Effector memory CD4-positive, alpha-beta T cell (primary cell): ENCODE measurements at places on chromosomes 13 and 19.

DNA sequence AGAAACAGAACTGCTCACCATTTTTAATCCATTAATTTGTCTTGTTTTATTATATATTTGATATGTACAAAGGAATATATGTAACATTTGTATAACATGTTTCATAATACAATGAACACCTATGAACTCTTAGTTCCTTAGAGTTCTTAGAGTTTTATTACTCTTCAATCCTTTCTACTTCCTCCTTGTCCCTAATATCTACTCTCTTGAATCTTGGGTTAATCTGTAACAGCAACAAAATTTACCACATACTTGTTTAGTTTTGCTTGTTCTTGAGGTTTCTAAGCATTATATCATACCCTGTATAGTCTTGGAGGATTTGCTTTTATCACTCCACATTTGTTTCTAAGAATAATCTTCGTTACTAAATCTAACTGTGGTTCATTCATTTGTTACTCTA is 151.4 kb downstream of the PDS5B start:
- no peak for DNase-seq

GRCh38 chr19:55820037-55820436 is 11.8 kb downstream of the NLRP11 start:
- DNase-seq: no peak

DNA sequence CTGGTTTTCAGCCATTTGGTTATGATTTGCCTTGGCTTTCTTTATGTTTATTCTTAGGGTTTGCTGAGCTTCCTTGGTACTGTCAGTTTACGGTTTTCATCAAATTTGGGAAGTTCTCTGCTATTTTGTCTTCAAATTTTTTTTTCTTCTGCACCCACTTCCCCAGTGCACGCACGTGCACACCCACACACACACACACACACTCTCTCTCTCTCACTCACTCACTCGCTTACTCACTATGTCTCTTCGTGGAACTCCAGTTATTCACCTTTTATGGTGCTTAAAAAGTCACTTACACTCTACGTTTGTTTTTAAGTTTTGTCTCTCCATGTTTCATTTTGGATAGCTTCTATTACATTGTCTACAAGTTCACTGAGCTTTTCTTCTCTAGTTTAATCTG is 7.1 kb downstream of the AKAP11 start:
- DNase-seq: no peak

- DNase-seq: no peak
Observed at GRCh38 chr13:98171900-98172589, 5.0 kb downstream of the RNF113B start.

GRCh38 chr13:97018029-97018819 is 23.9 kb upstream of the OXGR1 start:
- DNase-seq: peak; percentile 8

DNA sequence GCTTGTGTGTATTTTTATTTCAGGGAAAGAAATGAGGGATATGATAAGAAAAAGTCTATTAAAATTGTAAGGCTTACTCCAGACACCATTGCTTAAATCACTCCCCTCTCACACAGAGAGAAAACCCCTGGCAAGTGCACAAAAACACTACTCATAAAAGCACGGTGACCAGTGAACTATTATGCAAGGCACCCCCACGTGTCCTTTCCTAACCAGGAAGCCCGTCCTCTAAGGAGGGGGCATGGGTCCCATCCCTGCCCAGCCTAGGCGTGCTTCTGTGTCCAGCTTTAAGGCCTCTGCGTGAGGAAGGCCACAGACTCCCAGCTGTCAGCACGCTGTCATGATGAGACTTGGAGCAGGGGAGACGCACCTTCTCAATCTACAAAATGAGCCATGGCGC is 83.5 kb downstream of the SLC7A1 start:
- no peak for DNase-seq

DNA sequence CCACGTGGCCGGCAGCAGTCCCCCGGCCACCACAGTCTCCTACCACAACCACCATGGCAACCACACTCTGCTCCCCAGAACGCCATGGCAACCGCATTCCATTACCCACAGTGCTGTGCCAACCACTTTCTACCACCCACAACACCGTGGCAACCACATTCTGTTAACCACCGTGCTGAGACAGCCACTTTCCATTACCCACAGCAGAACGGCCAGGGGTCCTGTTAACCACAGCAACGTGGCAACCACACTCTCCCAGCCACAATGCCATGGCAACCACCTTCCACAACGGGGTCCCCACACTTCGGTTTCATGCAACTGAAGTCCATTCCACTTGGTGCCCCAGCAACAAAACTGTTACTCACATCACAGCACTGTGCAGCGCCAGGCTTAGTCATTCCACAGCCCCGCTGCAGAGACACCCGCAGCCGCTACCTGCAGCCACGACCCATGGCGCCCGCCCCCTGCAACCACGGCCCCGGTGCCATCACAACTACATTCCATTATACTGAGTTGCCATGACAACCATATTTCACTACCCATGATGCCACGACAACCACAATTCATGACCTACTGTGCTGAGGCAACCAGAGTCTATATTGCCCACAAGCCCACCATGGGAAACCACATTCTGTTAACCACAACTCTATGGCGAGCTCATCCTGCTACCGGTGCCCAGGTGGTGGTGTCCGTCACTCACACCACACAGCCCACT is 10.0 kb downstream of the DPF1 start:
- no peak for DNase-seq

- DNase-seq: no peak
Observed at GRCh38 chr13:106599875-106600797, 32.2 kb upstream of the ARGLU1 start.

GRCh38 chr13:52706081-52706480 is 33.5 kb downstream of the CNMD start:
- no peak for DNase-seq

DNA sequence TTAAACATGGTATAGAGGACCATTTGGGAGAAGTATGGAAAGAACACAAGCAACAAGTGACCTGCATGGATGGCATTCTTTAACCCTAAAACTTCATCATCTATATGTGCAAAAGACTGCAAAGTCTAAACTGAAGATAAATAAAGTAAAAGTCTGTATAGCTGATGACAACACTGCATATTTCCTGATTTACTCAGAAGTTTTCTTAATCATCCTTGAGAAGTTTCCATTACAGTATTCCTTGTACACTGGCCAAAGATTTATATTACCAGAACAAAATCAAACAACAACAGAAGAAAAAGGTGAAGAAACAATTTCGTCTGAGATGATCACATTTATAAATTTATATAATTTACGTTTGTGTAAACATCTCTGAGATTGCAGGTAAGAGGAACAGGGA is 805.7 kb downstream of the PCDH9 start:
- no peak for DNase-seq

- DNase-seq: no peak
Observed at GRCh38 chr19:18160493-18160970, 7.6 kb downstream of the PIK3R2 start.

GRCh38 chr19:39247701-39248664 is 673 bp downstream of the IFNL4 start:
- DNase-seq: no peak

GRCh38 chr13:43232144-43232872 is 208.9 kb downstream of the DNAJC15 start:
- no peak for DNase-seq

GRCh38 chr13:26445092-26445491 is 112.4 kb upstream of the WASF3 start:
- no peak for DNase-seq

DNA sequence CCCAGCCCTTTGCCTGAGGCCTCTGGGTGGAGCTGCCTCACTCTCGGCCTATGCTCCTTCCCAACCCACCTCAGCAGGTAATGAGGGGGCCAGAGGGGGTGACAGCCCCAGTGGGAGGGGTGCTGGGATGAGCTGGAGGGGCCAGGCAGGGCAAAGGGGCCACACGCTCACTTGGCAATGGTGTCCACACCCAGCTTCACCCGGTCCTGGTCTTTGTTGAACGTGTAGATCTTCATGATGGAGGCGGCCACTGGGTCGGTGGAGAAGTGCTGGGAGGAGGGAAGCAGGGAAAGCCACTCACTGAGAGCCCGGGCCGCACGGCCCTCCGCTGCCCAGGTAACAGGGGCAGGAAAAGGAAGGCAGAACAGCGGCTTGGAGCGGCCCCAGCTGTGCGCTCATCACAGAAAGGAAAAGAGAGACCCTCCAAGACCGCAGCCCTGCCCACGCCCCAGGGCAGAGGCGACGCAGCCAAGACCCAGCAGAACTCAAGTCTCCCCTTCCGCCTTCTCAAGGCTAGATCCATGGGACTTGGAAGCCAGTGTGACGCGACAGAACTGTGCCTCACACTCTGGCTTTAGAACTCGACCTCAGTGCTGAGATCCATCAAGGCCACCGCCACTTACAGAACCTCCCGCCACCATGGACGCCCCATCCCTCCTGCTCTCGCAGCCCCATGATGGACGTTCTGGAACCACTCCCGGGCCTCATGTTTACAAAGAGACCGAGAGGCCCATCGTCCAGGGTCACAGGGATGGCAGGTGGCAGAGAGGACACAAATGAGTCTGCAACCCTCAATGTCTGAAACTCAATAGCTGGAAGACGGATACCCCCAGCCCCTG is 9.2 kb downstream of the UBXN6 start:
- DNase-seq: no peak

GRCh38 chr19:48271531-48272151 is 1.8 kb downstream of the ZNF114 start:
- no peak for DNase-seq

DNA sequence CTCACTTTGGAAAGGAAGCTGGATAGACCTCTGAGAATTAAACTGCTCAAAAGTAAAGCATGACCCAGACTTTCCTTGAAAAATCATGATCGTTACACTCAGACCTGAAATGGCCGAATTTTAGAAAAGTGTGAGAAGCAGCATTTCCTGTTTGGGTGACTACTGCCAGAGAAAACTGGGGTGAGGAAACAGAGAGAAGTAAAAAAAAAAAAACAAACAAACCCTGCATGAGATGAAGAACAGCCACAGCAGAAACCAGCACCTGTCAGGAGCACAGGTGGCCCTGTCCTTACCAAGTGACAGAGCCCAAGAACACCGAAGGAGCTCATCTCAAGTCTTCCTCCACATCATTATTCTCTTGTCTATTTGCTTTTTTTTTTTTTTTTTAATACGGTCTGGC is 12.0 kb upstream of the ADPRHL1 start:
- no peak for DNase-seq
